ENCODE measurements at places on chromosomes 11 and 22.

DNA sequence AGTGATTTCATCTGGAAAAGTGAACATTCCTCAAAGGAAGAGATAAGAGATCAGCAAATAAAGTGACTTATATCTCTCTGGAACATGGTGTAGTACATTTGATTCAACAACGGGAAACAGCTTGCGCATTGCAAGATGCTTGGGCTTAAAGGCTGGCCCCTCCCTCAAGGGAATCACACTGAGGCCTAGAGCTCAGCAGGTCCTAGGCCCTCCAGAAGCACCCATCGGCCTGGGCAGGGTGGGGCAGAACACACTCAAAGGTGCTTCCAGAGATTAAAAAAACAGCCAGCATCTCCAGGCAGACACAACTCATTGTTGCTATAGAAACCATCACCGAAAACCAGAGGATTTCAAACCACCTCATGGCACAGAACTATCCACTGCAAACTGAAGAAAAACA lies 69.0 kb upstream of the ARFGAP3 start:
- no peak for DNase-seq

DNA sequence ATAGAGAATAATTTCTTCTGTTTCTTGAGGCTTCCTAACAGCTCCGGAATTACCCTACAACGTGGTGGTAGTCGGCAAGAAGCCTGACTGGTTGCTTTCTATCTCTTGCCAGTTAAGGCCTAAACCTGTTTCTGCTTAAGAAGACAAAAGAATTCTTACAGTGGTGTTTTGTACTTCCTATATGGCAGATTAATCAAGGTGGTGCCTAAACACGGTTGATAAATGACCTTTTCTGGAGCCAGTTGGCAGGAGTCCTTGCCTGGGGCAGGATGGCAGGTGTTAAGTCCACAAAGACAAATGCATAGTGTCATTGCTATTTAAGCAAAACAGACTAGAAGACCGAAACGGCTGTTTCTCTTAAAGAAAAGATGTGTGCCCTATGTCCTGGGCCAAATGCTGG lies 9.9 kb downstream of the GVQW3 start:
- DNase-seq: no peak

- DNase-seq: peak; percentile 22
Observed at GRCh38 chr22:45504373-45505341, 2.0 kb downstream of the FBLN1 start.

- DNase-seq: no peak
Observed at GRCh38 chr11:76234021-76234415, 27.7 kb upstream of the WNT11 start.

GRCh38 chr11:34964610-34965331 lies 48.4 kb downstream of the PDHX start:
- no peak for DNase-seq

DNA sequence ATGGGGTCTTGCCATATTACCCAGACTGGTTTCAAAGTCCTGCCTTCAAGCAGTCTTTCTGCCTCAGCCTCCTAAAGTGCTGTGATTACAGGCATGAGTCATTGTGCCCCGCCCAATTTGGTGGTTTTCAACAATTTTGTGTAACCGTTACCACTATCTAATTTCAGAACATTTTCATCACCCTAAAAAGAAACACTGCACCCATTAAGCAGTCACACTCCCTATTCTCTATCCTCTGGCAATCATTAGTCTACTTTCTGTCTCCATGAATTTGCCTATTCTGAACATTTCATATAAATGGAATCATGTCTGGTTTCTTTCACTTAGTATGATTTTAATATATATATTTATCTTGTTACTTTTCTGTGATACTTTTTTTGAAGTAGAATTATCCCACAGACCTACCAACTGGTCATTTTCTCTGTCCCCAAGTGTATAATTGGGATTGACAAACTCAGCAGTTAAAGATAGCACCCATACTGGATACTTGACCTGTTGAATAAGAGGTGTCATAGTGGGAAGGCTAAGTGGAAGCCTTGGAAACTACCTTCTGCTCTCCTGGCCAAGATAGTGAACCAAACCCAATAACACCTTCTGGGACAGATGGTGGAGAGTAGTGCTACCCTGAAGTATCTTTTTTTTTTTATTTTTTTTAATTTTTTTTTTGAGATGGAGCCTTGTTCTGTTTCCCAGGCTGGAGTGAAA lies 64.8 kb downstream of the STIM1 start:
- no peak for DNase-seq

- DNase-seq: no peak
Observed at GRCh38 chr22:26453812-26454500, 24.9 kb downstream of the ASPHD2 start.

DNA sequence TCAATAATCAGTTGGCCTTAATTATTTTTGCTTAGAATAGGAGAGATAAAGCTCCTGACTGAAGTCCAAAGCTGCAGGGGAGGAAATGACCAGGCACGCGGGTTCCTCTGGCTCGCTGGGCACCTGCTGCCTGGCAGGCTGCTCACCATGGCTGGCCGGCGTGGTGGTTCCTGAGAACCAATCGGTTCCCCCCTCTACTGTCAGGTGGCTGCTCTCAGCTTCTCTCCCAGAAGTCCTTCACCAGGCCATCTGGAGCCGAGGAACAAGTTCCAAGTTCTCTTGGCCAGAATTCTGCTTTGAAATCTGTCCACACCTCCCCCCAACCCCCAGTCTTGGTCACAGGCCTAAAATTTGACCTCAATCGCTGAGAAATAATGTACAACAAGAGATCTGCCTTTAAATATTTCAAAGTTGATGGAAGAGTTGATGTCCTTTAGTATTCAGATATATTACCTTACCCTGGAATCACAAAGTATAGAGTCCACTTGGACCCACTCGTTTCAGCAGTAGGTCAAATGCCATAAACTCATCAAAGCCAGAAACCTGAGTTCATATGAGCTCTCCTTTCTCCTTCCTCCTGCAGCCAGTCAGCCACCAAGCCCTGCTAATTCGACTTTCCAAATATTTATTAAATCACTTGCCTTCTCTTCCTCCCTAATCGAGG lies 25.2 kb downstream of the EXPH5 start:
- DNase-seq: no peak

DNA sequence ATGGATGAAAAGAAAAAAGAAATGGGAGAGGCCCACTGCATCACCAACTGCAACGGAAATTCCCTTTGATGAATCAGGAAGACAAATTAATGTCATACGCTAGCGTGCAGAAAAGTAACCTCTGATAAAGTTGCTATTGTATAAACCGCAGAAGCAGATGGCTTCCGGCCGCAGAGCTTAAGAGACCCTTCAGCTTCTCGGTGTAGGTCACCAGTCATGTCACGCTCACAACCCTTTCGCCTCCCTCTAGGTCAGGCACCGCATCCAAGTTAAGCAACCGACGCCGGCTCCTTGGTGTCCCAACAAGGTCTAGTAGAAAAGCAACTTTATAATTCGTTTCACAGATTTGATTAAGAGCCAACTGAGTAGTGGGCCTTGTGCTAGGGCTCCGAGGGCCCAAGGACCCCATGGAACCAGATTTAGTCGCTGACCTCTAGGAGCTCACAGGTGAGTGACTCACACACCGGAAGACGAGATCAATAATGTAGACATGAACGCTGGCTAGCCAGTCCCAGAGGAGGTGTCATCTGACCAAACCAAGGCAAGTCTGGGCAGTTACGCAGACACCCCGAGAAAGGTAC lies 1.2 kb upstream of the ZFP91 start:
- DNase-seq: peak; percentile 84

- no peak for DNase-seq
Observed at GRCh38 chr11:116927163-116927974, 89.9 kb upstream of the APOA1 start.

DNA sequence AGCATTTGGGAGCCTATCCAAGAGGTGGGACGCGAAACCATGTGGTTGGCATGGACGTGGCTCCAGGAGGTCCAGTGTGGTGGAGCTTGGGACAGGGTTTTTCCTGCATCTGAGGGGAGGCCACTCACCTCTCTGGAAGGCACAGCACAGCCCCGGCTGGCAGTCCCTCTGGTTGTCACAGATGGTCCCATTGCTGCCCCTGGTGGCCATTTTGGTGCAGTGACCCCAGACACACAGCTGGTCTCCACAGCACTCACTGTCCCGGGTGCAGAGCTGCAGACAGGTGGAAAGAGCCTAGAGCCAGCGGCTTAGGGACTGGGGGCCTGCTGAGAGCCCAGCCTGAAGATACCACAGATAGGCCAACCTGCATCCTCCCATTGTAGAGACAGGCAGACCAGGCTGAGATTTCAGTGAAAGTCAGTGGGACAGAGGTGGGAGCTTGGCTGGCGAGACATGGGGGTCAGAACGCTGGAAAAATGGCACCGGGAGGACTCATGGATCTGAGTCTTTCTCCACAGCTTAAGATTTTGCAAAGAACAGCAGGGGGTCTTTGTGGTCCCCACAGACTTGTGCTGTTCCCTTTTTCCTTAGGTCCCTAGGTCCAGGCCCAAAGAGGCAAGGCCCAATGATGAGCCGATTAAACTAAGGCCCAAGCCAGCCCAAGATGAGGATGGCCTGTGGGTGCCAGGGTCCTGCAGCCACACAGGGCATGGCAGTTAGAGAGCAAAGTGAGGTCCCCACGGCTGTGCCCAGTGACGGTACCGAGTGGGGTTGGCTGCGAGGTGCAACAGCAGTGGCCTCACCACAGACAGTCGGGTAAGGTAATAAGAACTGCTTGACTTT lies 41.4 kb downstream of the DKK3 start:
- peak; percentile 80 for DNase-seq

DNA sequence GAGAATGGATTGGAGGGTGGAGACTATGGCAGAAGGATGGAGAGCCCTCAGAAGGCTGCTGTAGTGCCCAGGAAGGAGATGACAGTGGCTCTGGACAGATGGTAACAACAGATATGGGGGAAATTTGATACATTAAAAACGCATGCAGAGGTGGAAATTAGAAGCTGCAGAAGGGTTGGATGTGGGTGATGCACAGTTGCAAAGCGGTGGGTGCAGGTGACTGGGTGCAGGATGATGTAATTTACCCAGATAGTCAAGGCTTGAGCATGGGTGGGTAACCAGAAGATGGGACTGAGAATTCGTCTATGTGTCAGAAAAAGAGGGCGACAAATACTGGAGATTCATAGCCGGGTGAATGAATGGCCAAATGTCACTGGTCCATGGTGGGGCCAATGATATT lies 570.3 kb downstream of the MN1 start:
- no peak for DNase-seq

GRCh38 chr11:94002226-94002625 lies 18.9 kb upstream of the HEPHL1 start:
- DNase-seq: no peak

DNA sequence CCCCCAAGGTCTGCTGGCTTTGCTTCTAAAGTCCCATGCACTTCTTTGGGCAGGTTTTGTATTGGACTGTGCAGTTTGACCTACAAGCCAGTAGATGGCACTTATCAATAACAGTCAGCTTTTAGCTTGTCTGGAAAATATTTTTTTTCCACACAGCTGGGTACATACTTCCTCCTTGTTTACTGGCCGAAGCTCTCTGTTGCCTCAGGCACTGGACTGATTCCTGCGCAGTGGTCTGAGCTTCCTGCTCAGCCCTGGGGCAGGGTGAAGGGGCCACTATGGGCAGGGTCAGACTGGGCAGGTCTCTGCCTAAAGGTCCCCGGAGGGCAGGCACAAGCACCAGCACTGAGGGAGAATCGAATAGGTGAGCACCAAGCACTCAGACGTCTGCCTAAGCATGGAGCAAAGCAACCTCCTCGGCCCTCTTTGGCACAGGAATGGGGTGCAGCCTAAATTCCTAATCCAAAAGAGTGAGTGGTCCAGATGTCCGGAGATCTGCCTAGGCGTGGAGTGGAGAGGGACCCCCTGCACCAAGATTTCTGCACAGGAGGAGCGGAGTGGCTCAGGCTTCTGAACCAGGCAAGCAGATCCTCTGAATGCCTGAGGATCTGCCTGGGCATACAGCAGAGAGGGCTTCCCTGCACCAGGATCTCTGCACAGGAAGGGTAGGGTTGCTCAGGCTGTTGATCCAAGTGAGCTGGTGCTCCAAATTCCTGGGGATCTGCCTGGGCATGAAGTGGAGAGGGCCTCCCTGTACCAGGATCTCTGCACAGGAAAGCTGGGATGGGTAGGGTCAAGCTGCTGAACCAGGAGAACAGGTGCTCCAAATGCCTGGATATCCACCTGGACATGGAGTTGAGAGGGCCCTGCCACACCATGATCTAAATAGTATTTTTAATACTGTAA lies 105.9 kb upstream of the C11orf58 start:
- DNase-seq: no peak

- no peak for DNase-seq
Observed at GRCh38 chr11:88704485-88704884, 361.3 kb downstream of the GRM5 start.

DNA sequence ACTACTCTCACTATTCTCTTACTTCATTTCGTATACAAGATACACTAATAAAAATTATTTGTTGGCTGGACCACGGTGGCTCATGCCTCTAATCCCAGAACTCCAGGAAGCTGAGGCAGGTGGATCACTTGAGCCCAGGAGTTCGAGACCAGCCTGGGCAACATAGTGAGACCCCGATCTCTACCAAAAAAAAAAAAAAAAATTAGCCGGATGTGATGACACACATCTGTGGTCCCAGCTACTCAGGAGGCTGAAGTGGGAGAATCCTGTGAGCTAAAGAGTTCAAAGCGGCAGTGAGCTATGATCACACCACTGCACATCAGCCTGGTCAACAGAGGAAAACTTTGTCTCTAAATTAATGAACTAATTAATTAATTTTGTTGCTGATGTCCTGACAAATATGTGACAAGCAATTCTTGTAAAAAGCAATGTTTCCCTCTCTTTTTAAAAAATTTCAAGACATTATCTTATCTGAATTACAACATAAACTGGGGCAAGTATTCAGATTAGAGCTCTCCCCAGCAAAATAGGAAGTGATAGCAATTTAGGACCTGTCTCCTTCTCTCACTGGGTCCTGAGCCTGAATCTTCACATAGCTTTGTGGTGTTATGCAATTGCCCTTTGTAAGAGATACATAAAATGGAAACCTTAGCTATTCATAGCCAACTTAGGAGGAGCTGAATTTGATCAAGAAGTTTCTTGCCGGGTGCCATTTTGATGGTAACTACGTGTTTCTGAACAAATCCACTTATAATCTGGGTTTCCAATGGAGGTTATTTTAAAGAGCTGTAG lies 17.6 kb upstream of the TMA7B start:
- DNase-seq: no peak

DNA sequence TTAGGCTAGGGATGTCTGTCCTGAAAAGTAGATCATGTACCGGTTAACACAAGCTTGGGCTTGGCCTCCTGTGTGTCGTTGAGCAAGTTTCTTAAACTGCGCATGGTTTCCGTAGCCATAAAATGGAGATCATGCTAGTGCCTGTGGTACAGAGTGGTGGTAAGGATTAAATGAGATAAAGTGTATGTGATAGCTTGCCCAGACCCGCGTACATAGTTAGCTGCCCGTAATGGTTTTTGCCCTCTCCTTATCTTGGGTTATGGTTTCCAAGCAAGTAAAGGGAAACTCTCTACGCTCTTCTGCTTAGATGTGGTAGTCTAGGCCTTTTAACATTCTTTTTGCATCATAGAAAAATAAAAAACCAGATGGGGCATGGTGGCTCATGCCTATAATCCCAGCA lies 11.0 kb upstream of the PTPRJ start:
- no peak for DNase-seq

DNA sequence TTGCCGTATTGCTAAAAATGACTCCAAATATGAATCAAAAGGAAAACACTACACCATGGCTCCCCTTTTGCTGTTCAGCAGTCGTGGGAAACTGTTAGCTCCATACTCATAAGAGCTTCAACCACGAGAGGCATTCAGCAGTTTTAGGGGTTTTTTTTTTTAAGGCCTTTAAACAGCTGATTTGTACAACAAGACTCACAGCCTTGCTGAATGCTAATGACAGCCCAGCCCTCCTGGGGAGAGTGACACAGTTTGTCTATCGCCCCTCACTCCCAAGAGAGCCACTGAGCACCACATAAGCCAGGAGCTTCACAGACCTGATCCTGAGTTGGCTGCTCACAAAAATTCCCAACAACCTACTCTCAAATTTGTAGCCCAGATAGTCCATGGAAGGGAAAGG lies 32.4 kb downstream of the GALNT18 start:
- DNase-seq: no peak

All from RPMI8226 (cell line).